ENCODE measurements at places on chromosomes 1 and 21.
A peak's percentile ranks its signal among the peaks of the same experiment; 100 is the strongest.

- DNase-seq: no peak
Measured at GRCh38 chr1:15352128-15352957, 57.3 kb upstream of the EFHD2 start.

DNA sequence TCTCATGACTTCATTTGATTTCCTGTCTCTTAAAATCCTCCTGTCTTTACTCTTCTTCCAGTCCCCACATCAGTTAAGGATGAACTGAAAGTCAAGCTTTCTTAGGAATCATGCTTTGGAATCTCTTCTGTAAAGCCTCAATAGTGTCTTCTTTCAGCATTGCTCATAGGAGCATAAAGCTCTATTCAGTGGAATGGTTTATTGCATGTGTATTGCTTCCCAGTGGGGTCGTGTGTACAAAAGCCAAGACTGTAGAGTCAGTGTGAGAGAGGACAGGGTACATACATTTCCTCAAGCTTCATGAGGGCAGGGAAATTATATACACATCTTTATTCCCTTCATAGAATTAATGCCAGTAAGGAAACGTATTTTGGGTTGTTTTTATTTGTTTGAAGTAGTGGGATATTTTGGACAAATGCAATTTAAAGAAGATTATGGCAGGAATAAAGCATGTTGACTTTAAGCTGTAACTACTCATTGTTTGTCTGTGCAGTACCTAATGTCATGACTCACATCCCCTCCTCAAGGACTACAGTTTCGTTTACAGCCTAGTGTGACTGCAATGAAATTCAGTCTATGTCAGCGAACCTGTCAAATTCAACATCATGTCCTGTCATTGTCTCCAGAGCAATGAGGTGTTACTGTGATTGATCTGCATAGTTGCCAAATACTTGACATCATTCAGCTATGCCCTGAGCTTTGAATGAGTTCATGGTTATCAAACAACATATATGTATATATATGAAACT, 2164.2 kb downstream of the NCAM2 start:
- no peak for DNase-seq

GRCh38 chr1:10951961-10952360, 60.5 kb upstream of the TARDBP start:
- DNase-seq: no peak

DNA sequence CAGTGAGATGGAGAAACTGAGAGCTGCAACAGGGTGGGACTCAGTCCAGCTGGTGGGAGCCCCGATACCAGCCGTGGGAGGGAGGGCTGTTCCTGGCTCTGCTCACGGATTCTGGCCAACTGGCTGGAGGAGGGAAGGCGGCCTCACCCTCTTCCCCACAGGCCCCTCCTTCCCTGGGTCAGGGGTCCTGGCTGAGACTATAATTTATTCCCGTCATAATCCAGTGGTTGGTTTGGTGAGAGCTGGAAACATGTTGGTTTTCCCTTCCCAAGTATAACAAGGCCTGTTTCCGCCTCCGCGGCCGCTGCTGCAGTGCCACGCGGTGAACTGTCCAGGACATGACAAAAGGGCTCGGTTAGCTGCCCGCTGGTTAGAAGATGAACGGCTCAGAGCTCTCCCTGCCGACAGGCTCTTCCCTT, 10.0 kb downstream of the PTPRF start:
- DNase-seq: no peak

DNA sequence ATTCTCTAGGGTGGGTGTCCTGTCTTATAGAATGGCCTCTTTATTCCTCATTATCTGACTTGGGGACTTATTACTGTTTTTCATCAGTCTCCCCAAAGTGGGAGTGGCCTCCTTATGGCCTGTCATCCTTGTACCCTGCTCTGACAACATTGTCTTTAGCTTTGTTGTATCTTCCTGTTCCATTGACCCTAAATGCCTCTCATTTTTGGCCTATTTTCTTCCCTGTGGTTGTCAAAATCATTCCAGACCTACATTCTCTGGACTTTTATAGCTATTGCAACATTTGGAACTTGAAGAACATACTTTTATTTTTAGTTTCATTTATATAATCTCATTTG, 9.7 kb downstream of the SFT2D2 start:
- no peak for DNase-seq

- DNase-seq: no peak
Measured at GRCh38 chr21:43782431-43783097, 6.5 kb upstream of the CSTB start.

- no peak for DNase-seq
Measured at GRCh38 chr1:46199233-46199749, 1.1 kb upstream of the POMGNT1 start.

DNA sequence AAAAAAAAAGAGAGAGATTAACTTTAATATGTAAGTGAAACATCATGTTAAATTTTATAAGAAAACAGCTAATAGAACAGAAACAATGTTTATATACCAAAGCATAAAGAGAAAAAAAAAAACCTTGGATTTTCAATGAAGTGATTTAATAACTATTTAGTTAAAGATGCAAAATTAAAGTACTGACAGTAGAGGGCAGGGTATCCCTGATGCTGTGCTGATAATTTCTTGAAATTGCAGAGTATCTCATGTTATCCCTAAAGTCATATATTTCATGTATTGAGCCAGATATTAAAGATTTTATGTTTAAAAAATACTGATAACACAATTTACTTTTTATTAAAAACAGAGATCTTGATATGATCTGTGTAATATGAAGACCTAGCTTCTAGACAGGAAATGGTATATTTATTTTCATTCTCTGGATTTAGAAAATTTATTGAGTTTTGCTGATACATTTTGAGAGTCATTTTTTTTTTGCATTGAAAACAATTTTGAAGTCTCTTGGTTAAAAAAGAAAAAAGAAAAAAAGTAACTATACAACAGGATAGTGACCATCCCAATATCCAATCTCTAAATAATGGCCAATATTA, 273.2 kb downstream of the USP25 start:
- no peak for DNase-seq

GRCh38 chr1:36161641-36162531, 5.9 kb downstream of the MAP7D1 start:
- DNase-seq: peak; percentile 37

- no peak for DNase-seq
Measured at GRCh38 chr1:105101261-105101660, 1351.6 kb downstream of the AMY1C start.

DNA sequence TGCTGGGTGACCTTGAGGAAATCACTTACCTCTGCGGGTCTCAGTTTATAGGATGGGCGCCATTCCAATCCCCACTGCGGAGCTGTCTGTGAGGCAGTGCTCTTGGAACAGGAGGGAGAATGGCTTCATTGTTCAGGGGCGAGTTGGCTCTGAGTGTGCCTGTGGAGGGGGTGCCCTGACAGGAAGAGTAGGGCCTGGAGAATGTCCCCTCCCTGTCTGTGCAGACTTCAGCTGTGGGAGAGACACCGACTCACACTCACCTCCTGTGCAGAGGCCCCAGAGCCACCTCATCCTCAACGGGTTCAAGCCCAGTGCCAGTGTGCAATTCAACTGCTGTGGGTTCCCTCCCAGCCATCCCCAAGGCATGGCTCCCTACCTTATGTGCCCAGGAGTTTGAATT, 17.1 kb downstream of the ADORA1 start:
- no peak for DNase-seq

GRCh38 chr1:231416901-231417300, 5.2 kb downstream of the EGLN1 start:
- DNase-seq: no peak

GRCh38 chr1:34167389-34167788, 2.4 kb upstream of the CSMD2 start:
- no peak for DNase-seq

DNA sequence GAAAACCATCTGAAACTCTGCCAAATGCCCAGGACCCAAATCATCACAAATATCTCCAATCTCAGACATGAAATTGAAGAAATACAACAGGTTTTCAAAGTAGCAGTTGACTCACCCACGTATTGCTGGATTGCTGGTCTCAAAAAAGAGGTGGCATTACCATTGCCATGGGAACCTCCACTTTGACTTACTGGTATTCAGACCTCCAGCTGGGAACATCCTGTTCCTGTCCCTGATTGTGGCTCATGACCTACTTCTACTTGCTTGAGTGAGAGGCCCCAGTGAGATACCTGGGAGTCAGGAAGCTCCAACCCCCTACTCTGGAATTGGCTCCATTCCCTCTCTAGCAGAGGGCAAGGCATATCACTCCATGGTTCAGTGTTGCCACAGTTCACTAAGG, 64.6 kb downstream of the NMNAT2 start:
- no peak for DNase-seq

DNA sequence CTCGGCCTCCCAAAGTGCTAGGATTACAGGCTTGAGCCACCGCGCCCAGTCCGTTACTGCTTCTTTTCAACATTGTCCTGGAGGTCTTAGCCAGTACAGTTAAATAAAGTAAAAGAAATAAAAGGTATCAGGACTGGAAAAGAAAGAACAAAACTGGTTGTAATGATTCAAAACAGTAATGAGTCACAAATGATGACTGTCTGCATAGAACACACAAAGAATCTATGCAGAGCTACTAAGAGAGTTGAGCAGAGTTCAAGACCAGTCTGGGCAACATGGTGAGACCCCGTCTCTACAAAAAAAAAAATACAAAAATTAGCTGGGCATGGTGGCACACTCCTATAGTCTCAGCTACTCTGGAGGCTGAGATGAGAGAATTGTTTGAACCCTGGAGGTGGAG, 23.4 kb downstream of the BCAR3 start:
- DNase-seq: no peak

DNA sequence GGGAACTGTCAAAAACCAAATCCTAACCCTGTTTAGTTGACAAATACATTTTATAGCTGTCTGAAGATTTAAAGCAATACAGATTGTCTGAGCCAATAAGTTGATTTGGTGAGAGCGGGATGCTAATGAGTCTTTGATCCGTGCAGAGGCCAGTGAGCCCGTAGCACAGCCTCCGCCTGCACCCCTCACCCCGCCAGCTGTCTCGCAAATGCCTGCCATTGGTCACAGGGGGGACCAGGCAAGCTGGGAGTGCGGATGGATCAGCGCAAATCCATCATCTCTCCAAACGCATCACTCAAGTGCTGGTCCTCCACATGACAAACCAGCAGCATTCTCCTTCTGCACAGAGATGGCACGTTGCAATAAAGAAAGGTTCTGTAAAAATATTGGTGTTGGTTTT, 51.0 kb downstream of the ZBTB18 start:
- no peak for DNase-seq

DNA sequence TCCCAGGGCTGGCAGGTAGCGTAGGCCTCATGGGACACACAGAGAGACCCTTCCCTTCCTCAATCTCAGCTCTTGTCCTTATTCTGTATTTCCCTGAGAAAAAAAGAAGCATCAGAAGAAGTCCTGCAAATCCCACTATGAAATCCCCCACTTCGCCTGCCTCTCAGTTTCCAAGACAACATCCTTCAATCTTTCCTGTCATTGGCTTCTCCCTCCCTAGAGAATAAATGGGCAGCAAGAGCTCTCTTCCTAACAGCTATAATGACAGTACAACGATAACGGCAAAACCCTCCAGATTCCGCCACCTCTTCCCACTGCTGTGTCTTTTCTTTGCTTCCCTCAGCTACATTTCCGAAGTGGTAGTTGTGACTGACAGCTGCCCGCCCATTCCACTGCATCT, 41.6 kb upstream of the NTPCR start:
- no peak for DNase-seq

DNA sequence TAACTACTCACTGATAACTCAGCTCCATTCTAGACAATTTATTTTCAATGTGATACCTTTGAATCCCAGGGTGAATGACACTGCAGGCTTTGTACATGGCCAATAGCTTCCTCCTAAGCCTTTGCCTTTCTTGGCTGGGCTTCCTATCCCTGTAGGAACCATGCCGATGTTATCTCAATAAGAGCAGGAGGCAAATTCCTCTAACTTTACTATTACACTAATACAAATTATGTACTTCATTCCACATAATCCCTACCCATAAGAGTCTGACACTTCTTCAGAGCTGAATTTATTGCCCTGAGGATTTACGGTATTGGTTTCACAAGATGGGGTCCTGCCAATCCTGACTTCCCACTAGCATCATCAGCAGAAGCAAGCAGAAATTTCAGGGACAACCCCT, 14.0 kb downstream of the TGFBR3 start:
- no peak for DNase-seq

DNA sequence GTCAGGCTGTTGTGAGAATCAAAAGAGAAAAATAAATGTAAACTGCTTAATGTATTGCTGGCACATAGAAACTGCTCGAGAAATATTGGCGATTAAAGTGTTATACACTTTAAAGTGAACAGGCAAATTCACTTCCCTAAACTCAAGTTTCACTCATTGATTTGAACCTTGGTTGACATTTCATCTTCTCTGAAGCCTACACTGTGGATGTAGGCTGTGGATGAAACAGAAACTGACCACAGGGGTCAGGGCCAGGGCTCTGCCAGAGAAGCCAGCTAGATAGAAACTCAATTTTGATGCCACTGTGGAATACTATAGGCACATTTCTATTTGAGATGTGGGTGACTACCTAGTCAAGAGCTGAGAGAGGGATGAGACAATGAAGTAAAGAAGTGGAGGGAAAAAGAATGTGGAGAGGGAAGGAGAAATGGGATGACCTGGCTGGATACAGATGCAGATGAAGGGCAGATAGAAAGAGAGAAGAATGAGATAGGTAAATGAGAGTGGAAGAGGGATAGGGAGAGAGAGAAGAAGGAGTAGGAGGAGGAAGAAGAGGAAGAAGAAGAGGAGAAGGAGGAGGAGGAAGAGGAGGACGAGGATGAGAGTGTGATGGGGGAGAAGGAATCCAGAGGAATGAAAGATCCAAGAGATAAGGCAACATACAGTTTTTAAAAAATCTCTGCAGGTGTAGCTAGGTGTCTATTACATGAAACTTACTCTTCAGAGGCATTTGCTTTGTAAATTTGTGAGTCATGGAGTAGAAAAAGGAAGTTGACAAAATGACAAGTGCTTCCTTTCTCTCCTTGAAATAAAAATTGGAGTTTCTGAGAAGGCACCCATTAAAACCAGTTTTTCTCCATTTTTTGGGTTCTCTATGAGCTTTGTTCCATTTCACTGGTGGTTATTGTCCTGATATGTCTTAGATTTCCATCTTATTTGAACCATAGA, 17.4 kb upstream of the CD1D start:
- no peak for DNase-seq

DNA sequence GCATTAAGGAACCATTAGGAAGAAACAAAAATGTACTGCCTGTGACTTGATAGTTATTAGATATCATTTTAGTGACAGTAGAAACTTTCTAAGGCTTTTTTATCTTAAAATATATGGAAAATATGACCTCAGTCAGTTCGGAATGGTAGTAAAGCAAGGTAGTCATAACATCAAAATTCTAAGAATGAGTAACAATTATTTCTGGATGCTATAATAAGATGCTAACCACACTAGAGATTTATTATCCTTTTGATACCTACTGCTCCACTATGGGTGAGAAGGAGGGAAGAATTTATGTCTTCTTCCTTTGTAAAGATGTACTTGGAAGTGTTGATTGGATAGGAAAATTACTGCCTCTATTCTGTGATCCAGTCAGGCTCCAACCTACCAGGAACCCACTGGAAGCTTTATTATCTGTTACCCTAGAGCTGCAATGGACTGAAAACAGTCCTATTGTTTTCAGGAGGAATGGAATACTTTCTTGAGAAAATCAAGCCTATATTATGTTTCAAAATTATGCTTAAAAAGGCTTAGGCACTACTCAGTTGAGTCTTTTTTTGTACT, 8.8 kb downstream of the FMN2 start:
- no peak for DNase-seq
